Daoy (cell line): ENCODE measurements at places on chromosomes 5 and 9. TPM values are rescaled to one million over a fixed set of nuclear protein-coding genes. Genes with fewer than 3 reads are reported as not detected.

Gene ELOVL7
- 4.6 and 8.3 TPM in 2 replicates for total RNA-seq

Gene CSF2
- 16.4 and 25.3 TPM in 2 replicates for total RNA-seq

GRCh38 chr5:120545951-120546350 lies 81.9 kb downstream of the PRR16 start:
- no peak for DNase-seq

DNA sequence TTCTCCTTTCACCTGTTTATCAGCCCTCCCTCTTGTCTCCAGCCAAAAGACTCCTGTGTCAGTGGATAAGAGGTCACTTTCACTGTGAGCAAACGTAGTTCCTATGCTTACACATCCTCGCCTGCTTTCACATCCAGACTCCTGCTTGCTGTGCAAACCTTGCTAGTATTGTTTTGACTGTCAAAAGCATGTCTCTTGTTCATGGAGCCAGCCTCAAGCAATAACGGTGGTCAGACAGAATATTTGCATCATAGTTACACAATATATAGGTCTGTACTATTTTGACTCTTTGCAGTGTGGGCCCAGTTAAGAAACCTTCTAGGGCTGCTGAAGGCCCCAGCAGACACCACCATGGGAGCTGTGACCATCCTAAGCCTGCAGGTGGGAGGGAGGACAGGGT lies 420.0 kb downstream of the SEMA5A start:
- no peak for DNase-seq
